ENCODE measurements at places on chromosomes 2 and 18.

DNA sequence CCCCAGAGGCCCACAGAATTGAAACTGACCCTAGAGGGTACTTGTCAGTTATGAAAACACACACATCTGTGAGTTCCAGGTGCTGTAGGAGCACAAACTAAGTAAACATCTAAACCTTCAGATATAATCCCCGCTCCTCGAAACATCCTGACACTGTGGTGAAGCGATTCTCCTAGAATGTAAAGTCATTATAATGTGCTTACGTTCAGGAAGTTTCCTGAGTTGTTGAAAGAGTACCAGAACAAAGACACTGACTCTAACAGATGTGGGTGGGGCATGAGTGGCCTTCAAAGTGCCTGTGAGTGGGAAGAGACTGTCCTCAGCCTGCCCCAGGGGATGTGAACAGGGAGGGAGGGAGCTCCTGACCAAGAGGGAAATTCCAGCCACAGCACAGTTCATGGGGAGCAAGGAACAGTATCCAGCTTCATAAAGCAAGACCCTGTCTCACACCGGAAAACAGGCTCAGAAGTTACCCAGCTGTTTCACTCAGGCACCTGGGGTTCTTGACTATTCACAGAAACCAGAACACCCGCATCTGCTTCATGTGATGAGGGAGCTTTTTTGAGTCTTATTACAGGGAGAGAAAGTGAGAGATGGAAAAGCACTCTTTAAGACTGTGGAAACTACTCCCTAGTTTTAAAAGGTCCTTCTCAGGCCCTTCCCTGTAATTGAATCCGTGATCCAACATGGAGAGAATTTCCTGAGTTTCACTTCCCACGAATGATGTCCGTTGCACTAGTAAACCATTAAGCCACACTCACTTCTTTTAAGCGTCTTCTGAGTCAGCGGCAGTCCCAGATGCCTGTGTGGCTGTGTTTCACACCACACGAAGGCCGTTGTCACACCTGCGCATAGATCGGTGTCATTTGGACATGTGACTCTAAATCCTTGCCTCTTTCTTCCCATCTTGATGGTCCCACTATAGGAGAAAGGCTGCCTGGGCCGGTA is 88.6 kb upstream of the EML6 start:
- DNase-seq, result no peak

- no peak for DNase-seq
Measured at GRCh38 chr2:37934591-37935513, 9.8 kb downstream of the RMDN2 start.

DNA sequence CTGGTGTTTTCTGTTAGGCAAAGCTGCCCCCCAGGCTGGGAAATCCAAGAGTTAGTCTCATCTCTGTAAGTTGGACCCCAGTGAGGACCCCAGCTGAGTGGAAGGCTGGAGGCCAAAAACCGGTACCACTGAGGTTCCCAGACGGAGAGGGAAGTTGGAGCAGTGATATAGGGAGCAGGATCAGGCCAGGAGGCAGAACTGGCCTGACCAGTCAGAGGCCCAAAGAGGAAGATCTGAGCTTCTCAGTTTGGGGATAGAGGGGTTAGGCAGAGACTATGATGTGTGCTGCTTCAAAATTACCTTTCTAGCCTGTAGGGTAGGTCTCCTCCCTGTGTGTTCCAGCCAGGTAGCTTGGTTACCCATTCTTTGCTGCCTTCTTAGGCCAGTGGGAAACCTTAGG is 4.6 kb upstream of the RNF181 start:
- DNase-seq, result no peak

DNA sequence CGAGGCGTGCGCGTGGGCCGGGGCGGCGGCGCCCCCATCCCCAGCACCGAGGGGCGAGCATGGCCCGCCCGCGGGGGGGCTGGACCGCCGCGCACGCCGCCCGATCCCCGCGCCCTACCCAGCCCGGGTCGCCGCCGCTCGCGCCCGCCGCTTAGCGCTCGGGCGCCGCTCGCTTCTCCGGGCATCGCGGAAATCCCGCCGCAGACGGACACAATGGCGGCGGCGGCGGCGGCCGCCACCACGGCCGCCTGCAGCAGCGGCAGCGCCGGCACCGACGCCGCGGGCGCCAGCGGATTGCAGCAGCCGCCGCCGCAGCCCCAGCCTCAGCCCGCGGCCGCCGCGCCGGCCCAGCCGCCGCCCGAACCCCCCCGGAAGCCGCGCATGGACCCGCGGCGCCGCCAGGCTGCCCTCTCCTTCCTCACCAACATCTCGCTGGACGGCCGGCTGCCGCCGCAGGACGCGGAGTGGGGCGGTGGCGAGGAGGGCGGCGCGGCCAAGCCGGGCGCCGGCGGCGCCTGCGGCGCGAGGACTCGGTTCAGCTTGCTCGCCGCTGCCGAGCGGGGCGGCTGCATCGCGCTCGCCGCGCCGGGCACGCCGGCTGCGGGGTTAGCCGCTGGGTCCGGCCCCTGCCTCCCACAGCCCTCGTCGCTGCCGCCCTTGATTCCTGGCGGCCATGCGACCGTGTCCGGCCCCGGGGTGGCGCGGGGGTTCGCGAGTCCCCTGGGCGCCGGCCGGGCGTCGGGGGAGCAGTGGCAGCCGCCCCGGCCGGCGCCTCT is 453 bp downstream of the CABLES1 start:
- DNase-seq, result no peak

- no peak for DNase-seq
Measured at GRCh38 chr18:67516539-67517443, at the start of gene DSEL. Gene DSEL (minus strand): TSS chr18:67516720. CDS start chr18:67514608, 2,112 bp downstream.

DNA sequence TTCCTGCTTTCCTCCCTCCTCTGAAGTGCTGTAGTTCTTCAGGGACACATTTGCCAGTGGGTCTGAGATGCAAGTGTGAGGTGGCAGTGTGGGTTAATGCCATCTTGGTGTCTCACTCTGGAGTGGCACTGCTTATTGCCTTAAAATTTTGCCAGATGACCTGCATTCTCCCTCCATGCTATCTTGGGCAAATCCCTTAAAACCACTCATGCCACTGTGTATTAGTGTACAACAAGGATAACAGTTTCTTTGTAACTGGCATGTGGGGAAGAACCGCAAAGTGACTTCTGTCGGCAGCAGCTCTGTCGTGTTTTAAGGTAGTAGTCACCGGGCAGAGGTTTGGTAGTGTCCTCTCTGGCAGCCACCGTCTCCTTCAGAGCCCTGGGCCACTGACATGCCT is 124.2 kb downstream of the NEDD4L start:
- DNase-seq, result no peak

- no peak for DNase-seq
Measured at GRCh38 chr18:46657115-46657955, at the start of gene LOXHD1. Gene LOXHD1 (minus strand): TSS chr18:46657220. CDS start chr18:46657033, 187 bp downstream.

DNA sequence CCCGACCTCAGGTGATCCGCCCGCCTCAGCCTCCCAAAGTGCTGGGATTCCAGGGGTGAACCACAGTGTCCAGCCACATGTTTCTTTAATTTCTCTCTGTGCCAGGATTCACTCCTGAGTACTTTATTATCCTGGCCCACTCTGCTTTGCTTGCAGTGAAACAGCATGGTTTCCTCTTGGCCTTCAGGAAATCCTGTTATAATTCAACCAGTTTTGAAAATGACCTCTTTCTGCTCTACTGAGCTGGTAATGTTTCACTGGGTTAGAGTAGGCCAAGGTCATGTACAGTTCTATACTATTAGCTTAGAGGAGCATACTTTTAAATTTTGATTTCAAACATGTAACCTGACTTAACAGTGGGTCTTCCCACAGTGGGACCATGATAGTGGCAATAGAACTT is 90.6 kb upstream of the PELI1 start:
- DNase-seq, result no peak

DNA sequence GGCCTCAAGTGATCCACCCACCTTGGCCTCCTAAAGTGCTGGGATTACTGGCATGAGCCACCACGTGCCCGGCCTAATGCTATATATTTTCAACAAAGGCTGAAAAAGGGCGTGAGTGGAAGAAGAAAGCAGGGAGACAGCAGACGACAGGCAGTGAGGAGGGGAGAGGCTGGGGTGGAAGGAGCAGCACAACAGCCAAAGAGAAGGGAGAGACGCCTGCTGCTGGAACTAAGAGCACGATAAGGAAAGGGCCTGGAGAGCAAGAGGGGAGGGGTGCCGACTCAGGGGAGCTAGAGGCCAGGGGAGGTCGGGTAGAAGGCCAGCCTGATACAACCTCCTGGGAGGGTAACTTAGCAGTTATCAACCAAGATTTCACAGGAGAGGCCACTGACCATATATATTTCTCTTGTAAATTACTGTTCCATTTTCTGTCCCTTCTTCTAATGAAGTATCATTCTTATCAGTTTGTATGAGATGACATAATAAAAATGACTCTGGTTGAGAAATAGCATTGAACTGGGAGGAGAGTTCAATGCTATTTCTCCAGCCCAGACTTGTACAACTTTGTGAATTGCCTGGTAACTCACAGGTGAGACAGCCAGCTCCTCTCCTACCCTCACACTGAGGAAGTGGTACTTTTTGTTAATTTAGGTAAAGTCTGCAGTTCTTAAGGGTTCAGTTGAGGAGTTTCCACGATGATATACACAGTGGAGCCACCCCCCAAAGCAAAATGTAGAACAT is 5.8 kb upstream of the RNU4ATAC start:
- no peak for DNase-seq

DNA sequence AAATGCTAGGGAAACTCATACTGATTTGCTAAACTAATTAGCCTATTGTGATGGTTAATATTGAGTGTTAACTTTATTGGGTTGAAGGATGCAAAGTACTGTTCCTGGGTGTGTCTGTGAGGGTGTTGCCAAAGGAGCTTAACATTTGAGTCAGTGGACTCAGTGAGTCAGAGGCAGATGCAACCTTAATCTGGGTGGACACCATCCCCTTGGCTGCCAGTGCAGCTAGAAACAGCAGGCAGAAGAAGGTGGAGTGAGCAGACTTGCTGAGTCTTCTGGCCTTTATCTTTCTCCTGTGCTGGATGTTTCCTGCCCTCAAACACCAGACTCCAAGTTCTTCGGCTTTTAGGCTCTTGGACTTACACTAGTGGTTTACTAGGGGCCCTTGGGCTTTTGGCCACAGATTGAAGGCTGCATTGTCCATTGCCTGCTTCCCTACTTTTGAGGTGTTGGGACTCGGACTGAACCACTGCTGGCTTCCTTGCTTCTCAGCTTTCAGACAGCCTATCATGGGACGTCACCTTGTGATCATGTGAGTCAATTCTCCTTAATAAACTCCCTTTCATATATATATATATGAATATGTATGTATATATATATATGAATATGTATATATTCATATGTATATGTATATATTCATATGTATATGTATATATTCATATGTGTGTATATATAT is 69.7 kb downstream of the RPRM start:
- no peak for DNase-seq

- peak; percentile 6 for DNase-seq
Measured at GRCh38 chr2:95022309-95023221, 2.9 kb upstream of the MAL start.

GRCh38 chr18:31931163-31931885 is 11.6 kb downstream of the TRAPPC8 start:
- no peak for DNase-seq

- DNase-seq, result peak; percentile 3
Measured at GRCh38 chr2:217993817-217994463, 8.9 kb downstream of the TNS1 start.

- no peak for DNase-seq
Measured at GRCh38 chr2:63850204-63850571, 8.5 kb downstream of the UGP2 start.

DNA sequence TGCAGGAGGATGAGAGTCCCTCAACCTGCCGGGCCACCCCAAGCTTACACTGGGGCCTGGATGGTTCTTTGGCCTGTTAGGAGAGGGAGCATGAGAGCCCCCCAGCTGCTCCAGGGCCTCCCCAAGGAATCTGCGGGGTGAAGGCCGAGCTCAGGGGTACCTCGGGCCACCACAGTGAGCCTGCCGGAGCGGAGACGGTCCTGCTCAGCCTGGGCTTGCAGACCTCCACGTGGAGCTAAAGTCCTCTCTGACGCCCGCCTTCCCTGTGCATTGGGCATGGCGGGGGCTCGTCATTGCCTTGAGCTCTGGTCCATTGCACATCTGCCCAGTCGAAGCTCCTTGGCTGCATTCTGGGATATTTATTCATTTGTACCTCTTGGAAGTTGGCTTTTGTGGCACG is 62.7 kb downstream of the ASB1 start:
- no peak for DNase-seq

GRCh38 chr18:41338341-41338740 is 616.7 kb upstream of the PIK3C3 start:
- no peak for DNase-seq

GRCh38 chr2:4976407-4976806 is 715.8 kb upstream of the SOX11 start:
- no peak for DNase-seq

DNA sequence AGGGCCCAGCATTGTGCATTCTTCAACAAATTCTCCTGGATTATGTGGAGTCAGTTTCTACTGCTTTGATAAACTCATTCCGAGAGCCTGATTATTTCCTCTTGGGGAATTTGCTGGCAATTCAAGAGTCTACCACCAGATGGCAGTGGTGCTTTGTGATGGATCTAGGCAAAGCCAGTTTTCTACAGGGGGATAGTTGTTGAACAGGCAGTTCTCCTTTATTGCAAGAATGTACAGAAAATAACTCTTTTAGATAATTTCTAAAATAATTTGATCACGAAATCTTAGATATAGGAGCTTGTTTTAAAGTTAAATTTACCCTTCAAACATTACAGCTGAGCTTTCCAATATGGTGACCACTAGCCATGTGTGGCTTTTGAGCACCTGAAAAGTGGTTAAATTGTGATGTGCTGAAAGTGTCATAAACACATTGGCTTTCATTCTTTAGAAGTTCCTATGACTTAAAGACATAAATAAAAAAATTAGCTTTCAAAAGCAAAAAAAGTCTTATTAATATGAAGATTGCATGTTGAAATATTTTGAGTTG is 66.7 kb upstream of the HAAO start:
- peak; percentile 53 for DNase-seq

- no peak for DNase-seq
Measured at GRCh38 chr18:54739476-54739875, 88.8 kb upstream of the RAB27B start.

DNA sequence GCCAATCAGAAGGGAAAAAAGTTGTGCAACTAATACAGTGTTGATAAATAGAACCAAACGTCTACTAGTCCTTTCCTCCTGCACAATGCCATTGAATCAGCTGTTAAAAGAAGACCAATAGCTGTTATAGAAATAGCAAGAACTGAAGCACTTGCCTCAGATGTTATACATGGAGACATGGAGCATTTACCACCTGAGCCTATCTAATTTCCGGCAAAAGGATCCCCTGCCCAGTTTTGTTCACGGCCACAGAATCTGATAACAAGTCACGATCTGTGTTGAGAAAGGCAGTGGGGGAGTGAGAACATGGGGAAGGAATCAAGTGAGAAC is 285.4 kb downstream of the ZEB2 start:
- no peak for DNase-seq

- DNase-seq, result no peak
Measured at GRCh38 chr2:216877085-216877484, 17.2 kb upstream of the TNP1 start.

DNA sequence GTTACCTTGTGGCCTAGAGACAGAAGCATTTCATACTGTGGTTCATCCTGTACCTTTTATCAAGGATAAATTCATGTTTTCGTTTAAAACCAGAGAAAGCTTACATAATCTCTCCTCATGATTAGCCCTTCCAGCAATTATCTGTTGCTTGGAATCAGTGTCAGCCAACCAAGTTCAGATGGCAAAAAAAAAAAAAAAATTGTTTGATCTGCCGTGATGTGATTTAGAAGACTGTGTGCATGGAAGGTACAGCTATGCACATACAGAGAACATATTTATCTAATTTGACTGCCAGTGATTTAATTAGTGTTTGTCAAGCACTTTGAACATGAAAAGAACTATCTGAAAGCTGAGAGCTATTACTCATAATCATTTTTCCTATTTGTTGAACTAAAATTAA is 180.9 kb downstream of the ZEB2 start:
- DNase-seq, result no peak

- no peak for DNase-seq
Measured at GRCh38 chr2:61785583-61785982, 68.3 kb downstream of the FAM161A start.

- peak; percentile 86 for DNase-seq
Measured at GRCh38 chr2:107809835-107810234, 16.9 kb upstream of the RGPD4 start.
